ENCODE measurements at places on chromosomes 11 and 22.

DNA sequence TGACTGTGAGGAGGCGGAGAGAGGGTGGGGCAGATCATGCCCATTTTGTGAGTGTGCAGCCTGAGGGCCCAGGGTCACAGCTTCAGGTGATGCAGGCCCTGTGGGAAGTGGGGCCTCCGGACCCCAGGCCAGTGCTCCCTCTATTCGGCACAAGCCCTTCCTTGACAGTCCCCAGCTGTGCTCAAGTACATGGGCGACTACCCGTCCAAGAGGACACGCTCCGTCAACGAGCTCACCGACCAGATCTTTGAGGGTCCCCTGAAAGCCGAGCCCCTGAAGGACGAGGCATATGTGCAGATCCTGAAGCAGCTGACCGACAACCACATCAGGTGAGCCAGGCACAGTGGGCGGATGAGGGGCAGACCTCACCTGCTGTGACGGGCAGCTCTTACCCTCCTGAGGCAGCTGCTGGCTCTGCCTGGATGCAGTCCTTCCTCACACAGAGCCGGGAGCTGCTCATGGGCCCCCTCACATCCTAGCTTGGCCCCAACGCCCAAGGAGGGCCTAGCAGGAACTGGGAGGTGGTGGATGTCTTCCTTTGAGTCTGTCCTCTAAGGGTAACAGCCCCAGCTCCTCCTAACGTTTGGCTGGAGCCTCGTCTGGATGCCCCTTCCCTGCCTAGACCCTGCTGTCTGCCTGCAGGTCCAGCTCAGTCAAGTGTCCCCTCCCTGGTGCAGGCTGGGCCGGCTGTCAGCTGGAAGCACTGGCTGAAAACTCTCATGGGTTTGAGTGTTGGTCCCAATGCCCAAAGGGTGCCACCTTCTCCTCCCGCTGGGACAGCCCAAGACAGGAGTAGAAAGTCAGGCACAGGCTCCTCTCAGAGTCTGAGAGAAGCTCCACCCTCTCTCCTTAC, 76.1 kb downstream of the MYO7A start:
- DNase-seq: no peak

DNA sequence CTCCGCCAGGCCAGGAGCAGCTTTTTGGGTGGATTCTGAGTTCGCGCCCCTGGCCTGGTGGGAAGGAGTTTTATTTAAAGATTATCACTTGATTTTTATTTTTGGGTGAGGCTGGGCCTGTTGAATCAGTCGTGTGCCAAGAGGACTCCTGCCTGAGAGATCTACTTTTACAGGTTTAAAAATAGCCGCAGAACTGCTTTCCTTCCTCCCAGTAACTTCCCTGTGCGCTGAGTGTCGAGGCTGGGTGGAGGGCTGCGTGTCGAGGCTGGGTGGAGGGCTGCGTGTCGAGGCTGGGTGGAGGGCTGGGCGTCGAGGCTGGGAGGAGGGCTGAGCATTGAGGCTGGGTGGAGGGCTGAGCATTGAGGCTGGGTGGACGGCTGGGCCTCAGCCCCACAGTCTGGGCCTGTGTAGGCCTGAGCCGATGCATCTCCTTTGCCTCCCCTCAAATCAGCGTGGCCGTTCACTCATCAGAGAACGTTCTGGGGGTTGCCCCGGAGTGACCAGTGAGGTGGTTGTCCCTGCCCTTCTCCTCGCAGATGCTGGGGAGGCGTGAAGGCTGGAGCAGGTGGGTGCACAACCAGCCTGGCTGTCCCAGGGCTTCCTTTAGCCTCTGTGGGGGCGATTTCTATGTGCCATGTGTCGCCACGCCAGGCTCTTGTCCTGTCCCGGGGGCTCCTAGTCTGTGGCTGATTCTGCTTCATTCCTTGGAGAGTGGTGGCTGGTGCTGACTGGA, 30.1 kb downstream of the GRAMD4 start:
- DNase-seq: no peak

DNA sequence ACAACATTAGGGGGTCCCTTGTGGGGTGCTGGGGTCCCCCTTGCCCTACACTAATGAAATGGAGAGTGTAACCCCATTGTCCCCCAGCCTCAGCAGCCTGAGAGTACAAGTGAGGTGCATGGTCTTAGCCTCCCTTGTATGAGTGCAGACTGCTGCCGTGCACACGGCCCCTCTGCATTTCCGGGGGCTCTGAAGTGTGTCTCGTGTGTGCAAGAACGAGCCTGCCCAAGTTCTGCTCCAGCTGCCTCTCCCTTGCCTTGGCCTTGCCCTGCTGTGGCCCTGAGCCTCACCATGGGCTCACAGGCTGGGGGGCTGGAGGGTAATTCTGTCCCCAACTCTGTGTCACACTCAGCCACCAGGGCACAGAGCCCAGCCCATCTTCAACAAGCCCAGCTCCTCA, 5.2 kb upstream of the EHD1 start:
- DNase-seq: no peak

- no peak for DNase-seq
Measured at GRCh38 chr11:12526789-12527188, 147.4 kb upstream of the TEAD1 start.

DNA sequence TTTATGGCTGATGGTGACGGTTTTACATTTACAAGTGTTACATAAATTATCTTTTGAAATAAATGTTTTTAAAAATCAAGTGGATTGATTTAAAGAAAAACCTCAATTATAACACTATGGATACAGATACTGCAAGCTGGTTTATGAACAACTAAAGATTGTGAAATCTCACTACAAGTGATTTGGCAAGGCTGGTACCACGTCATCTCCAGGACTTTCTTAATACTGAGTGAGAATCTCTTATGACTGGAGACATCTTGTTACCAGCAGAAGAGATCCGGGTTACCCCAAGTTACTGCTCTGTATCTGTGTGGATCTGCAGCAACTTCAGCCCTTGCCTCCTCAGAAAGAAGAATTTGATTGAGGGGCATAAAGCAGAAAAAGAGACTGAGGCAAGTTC, 452.9 kb downstream of the MN1 start:
- no peak for DNase-seq

GRCh38 chr11:10935015-10935559, 77.2 kb upstream of the ZBED5 start:
- no peak for DNase-seq

Data from head of caudate nucleus (tissue), 42 donors.